Left colon (tissue), 2 donors: ENCODE measurements at places on chromosomes 5 and 9. TPM values are rescaled to one million over a fixed set of nuclear protein-coding genes. Genes with fewer than 3 reads are reported as not detected.

DNA sequence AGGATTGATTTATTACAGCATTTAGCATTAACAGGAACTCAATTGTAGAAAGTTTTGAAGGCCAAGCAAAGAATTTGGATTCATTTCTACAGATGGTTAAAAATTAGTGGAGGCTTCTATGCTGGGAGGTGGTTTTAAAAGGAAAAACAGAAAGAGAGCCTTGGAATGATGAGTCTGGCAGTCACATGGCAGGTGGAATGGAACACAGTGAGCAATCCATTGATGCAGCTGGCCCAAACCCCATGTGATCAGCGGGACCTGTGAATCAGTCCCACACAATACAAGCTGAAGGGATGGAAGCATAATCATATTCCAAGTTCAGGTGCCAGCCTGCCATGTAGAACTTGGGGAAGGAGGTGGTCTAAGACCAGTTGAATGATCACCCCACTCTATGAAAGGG is 147.9 kb downstream of the PIP5K1B start:
- no peak for DNase-seq

The PCDHGA7 gene
- total RNA-seq: 1.5 TPM

DNA sequence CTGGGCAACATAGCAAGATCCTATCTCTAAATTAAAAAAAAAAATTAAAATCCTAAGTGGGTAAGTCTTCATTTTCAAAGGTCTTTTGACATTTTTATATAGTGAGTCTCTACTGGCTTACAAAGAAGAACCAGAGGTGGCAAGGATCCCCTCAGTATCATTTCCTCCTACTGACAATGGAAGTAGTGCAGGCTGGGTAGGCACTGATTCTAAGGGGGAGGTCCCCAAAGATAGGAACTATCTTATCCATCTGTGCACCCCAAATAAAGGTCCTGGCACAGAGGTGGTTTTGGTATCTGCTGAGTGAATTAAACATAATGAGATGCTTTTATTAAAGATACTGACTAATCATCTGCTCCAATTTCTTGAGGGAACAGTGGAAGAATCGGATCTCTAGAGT is 4.2 kb downstream of the FAM193B start:
- no peak for DNase-seq

GRCh38 chr9:105475302-105475701 is 27.5 kb downstream of the FSD1L start:
- no peak for DNase-seq

- no peak for DNase-seq
These were observed 35.4 kb downstream of the DOCK8 start for GRCh38 chr9:250039-250438.

GRCh38 chr5:39208471-39208870 is 10.9 kb downstream of the FYB1 start:
- DNase-seq: no peak

The DMGDH gene
- total RNA-seq: 0.95 TPM

The MCC gene
- total RNA-seq: 4.3 TPM

DNA sequence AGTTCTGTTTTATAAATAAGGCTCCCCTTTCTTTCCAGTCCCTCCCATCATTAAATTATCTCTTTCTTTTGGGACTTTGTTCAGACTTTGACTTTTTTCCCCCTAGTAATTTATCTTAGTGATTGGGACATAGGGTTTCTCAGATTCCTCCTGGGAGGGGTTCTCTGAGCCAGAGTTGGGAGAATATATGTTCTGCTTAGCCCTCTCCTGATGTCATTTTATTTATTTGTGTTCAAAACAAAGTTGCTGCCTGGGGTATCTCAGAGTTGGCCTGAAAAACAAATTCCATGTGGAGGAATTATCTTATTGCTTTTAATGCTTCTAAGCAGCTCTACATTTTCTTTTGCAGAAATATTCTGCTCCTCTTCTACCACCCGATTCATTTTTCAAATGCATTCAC is 211.0 kb downstream of the PCSK5 start:
- no peak for DNase-seq

DNA sequence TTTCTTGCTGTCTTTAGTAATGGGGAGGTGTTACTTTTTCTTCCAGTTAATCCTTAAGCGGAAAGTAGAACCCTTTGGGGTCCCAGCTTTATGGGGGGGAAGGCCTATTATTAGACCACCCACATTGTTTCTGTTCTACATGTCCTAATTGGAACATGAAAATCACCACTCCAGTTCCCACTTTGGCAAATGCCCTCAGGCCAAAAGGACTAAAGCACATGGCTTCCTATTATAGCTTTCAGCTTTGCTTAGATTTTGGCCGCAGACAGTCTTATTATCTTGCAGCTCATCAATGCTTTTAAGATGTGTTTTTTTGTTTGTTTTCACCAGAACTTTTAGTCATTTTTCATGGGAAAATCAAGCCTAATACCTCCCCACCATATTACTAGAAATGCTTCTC is 296.8 kb upstream of the ANKH start:
- DNase-seq: no peak

- peak; percentile 72 for DNase-seq
These were observed 156.3 kb upstream of the IER5L start for GRCh38 chr9:129334105-129334935.

- no peak for DNase-seq
These were observed 22.3 kb upstream of the WDR41 start for GRCh38 chr5:77514457-77514856.

- DNase-seq: no peak
These were observed 25.2 kb downstream of the RIGI start for GRCh38 chr9:32500768-32501167.

DNA sequence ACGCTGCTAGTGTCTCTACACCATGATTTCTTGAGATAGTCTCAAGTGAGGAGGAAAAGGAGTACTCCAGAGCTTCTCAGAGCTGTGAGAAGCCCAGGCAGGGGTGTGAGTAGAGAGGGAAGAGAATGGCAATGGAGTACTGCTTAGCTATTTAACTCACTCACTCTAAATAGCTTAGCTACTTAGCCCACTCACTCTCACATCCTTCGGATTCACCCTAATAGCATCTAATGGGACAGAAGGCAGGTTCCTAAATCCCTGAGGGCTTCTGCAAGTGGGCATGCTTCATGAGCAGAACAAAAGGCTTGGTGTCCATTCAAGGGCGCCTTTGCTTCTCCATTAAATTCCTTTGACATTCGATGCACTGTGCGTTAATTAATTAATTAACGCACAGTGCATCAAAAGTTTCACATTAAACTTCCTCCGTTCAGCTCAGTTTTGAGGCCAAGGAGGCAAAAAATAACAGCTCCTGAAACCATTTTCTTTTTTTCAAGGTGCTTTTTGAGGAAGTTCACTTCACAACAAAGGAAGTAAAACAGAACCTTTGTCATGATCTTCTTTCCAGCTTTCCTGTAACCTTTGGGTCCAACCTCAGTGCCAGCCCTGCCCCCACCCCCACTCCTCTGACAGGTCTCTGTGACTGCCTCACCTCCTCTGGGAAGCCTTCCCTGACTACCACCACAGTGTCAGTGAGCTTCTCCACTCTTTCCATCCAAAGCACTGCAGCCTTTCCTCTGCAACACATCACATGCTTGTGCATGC is 294.0 kb downstream of the SEC61B start:
- DNase-seq: peak; percentile 13

DNA sequence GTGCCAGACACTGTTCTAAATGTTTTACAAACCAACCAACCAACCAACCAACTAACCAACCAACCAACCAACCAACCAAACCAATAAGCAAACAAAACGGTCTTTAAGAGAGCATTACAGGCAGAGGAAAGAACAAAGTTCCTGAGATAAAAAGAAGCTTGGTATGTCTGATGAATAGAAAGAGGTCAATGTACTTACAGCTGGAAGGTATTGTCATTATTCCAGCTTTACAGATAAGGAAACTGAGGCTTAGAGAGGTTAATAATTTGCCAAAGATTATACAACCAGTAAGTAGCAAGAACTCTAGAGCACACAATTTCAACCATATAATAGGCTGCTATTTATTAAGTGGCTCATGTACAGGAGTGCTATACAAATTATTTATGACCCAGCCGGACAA is 29.6 kb downstream of the C9orf57 start:
- no peak for DNase-seq

- DNase-seq: peak; percentile 17
These were observed 55.0 kb upstream of the SLC46A2 start for GRCh38 chr9:112945620-112946208.

GRCh38 chr5:72440207-72440638 is 67.0 kb downstream of the ZNF366 start:
- DNase-seq: no peak

The SOX30 gene
- total RNA-seq: 0.28 TPM

DNA sequence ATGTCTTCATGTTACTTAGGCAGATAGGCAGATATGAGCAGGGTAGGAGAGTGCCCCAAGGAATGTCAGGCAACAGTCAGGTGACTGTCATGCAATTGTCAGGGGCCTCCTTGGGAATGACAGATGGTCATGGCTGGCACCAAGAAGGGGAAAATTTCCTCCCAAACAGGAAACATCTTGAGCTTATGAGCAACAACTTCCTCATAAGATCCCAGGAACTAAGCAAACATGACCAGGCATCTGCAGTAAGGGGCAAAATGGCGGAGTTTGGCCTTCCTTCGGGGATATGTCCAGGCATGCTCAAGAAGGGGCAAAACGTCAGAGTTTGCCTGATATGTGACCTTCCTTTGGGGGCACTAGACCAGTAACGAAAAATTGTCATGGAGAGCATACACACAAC is 591.8 kb downstream of the PDE4D start:
- no peak for DNase-seq

The SNX18 gene
- total RNA-seq: 10.6 TPM

DNA sequence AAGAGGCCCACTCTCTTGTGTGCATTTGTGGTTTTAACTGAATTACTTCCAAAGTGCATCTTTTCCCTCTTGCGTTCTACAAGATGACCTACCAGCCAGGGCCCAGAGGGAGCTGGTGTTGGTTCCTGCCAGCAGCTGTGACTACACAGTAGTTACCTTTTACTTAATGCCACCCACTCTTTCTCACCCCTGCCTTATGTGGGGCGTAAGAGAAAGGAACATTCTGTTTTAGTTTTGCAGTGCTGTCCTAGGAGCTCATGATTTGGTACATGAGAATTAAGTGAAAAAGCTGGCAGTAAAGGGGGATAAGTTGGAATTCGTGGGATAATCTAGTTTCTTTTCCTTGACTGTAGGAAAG is 45.4 kb downstream of the RCL1 start:
- no peak for DNase-seq

GRCh38 chr9:71761938-71762353 is 6.4 kb downstream of the CEMIP2 start:
- DNase-seq: no peak

- DNase-seq: no peak
These were observed 238.0 kb downstream of the HSPA4 start for GRCh38 chr5:133289686-133290367.

- no peak for DNase-seq
These were observed 7.8 kb downstream of the MED10 start for GRCh38 chr5:6370580-6370979.

DNA sequence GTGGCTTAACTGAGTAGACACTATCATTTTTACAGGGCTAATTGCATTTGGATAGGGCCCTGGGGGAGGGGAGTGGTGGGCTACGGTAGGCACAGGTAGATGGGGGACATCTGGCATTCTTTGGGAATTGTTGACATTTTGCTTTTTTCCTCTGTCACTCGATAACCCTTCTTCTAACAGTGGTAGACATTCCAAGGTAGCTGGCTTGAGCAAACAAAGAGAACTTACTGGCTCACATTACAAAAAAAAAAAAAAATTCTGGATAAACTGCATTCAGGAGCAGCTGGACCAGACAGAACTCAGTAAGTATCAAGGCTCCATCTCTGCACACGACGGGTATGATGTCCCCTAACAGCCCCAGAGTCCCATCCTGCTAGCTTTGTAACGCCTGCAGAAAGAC is 585.2 kb downstream of the ZNF608 start:
- DNase-seq: no peak

The FOXD4L6 gene
- total RNA-seq: not detected

DNA sequence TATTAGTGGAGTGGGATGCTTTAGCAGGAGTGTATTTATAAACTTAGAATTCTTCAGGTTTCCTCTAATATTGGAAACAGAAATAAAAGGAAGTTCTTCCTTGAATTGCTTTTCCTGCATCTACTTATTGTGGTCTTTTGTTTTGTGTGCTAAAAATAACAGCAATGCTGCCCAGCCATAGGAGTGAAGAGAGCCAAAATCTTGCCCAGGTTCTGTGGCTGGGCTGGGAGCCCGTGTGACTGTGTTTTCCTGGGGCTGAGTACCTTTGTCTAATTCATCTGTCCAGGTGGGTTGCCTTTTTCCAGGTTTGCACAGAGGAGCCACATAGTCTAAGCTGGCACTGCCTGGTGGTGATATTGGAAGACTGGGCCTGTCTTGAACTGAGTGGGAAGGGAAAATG is 179.7 kb upstream of the ADAMTSL1 start:
- no peak for DNase-seq

- DNase-seq: no peak
These were observed 420.6 kb upstream of the TYRP1 start for GRCh38 chr9:12272471-12273120.

DNA sequence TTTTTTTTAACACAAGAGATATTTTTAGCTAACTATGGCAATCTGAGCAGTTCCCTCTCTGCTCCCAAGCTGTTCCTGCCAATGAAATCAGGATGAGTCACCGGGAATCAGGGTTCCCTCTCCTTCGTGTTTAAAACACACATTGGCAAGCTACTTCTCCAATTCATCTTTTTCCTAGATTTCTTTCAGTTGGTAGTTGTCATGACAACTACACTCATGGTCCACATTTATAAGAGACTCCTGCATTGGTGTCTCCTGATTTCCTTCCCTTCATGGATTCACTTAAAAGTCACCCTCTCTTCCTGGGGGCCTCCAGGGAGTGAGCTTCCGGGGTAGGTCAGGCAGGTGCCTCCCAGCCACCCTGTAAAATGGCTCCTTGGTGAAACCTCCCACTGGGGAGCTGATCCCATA is 72.3 kb upstream of the NIPAL4 start:
- DNase-seq: no peak

GRCh38 chr5:102856389-102856777 is 101.3 kb downstream of the PAM start:
- DNase-seq: no peak

GRCh38 chr5:148909040-148909439 is 82.6 kb downstream of the ADRB2 start:
- no peak for DNase-seq

The ZFP37 gene
- total RNA-seq: 0.52 TPM

- DNase-seq: no peak
These were observed 98.4 kb downstream of the FGF1 start for GRCh38 chr5:142587354-142587965.

- DNase-seq: no peak
These were observed 108.5 kb downstream of the C9orf152 start for GRCh38 chr9:110099236-110100095.

The FAM114A2 gene
- total RNA-seq: 13.2 TPM

The ANKRD18A gene
- total RNA-seq: 12.3 TPM

GRCh38 chr9:115498303-115498702 is 380.3 kb upstream of the TNC start:
- DNase-seq: no peak

DNA sequence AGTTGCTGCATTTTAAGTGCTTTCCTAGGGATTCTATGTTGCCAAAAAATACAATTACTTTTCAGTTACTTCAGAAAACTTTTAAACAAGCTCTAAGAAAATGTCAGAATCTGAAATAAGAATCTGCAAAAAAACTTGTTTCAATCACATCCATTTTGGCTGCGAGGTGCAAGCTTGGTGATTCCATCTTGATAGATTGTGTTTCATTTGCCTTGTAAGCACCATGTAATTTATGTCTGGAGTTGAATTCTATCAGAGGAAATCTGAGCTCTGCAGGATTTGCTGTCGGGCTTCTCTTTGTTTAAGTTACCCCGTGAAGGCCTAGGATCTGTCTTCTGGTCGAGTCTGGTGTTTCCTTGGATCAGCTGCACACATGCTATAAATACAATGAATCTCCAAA is 40.4 kb upstream of the MAN2A1 start:
- DNase-seq: no peak
